ENCODE measurements at places on chromosomes 4 and X.
A peak's percentile ranks its signal among the peaks of the same experiment; 100 is the strongest.

DNA sequence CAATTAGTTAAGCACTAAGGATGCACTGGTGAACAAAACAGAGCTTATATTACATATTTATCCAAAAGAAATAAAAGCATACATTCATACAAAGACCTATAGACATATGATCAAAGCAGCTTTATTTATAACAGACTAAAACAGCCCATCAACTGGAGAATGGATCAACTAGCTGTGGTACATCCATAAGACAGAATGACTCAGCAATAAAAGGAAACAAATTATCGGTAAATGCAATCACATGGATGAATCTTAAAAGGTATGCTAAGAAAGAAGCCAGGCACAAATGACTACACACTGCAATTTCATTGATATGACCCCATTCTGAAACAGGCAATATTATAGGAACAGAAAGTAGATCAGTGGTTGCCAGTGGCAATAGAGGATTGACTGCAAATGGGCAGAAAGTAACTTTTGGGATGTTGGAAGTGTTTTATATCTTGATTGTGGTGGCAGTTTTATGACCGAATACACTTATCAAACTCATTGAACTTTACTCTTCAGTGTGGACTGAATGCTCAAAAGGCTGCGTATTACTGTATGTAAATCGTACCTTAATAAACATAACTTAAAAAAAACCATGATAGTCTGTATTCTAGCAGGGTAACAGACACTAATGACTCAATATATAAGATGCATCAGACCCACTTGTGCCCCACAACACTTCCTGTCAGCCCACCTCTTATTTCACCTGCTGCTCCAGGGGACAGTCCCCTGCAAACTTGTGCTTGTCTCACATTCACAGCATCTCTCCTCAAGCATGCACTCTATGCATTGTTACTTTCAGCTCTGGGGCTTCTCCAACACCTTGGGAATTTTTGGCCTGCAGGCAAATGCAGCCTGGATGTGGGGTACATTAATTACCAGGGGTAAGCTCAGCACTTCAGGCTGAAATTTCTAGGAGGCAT is 59.1 kb downstream of the MID1IP1 start:
- no peak for DNase-seq

- DNase-seq = no peak
Measured at GRCh38 chr4:6901669-6902317, 7.8 kb upstream of the TBC1D14 start.

GRCh38 chr4:121255986-121256750 is 92.0 kb upstream of the TNIP3 start:
- DNase-seq = peak; percentile 81

- DNase-seq = no peak
Measured at GRCh38 chrX:153621949-153622598, 23.1 kb upstream of the CCNQ start.

DNA sequence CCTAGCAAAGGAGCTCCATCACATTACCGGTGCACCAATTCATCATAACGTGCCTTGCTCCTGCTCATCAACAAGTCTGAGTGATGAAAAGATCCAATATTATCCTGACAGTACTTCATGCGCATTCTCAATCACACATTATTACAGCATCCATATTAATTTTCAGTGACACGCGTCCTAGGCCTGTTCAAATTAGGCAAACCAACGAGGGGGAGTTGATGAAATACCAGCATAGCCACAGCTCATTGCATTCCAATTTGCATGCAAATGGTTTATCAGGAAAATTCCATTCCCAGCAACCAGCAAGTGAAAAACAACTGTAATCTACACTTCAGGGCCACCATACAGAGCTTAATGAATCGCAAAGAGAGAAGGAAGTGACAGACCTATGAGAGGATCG is 236.9 kb downstream of the DCLK2 start:
- no peak for DNase-seq

GRCh38 chrX:40154250-40154852 is 56.6 kb upstream of the BCOR start:
- no peak for DNase-seq

GRCh38 chrX:72146527-72146926 is 14.8 kb upstream of the RTL5 start:
- DNase-seq = no peak

GRCh38 chr4:111842336-111842735 is 302.9 kb upstream of the FAM241A start:
- DNase-seq = no peak

DNA sequence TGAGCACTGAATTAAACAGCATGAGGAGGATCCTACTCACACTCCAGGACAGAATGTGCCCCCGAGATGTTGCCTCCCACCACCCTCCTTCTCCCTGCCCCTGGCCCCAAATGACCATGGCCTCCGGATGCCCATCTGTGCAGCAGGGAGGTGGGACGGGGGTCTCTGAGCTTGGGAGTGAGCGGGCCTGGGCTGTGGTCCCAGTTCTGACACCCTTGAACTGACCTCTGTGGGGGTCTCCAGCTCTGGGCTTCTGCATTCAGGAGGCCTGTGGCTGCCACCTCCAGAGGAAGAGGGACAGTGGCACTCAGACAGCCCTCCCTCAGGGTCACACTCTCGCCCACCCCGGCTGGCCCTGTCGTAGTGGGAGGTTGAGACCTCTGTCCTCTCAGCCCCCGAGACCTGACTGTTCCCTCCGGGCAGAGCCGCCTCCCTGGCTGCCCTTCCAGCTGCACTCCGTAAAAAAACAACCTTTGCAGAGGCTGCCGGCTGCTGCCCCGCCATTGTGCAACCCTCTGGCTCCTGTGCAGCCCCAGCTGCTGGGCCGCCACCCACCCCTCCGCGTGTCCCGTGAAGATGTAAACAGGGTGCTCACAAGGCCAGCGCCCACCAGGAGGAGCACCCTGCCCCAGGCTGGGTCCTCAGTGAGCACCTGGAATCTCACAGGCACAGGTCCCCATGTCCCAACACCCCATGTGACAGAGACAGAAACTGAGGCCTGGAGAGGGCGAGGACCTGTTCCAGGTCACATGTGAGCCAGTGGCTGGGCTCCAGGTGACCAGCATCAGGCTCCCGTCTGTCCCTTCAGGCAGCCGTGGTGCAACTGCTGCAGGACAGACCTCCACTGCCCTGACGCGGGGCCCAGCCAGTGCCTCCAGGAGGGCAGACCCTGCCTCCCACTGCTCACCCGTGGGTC is 39.6 kb downstream of the HTRA3 start:
- peak; percentile 43 for DNase-seq

GRCh38 chr4:46211406-46211805 is 87.6 kb upstream of the GABRG1 start:
- no peak for DNase-seq

DNA sequence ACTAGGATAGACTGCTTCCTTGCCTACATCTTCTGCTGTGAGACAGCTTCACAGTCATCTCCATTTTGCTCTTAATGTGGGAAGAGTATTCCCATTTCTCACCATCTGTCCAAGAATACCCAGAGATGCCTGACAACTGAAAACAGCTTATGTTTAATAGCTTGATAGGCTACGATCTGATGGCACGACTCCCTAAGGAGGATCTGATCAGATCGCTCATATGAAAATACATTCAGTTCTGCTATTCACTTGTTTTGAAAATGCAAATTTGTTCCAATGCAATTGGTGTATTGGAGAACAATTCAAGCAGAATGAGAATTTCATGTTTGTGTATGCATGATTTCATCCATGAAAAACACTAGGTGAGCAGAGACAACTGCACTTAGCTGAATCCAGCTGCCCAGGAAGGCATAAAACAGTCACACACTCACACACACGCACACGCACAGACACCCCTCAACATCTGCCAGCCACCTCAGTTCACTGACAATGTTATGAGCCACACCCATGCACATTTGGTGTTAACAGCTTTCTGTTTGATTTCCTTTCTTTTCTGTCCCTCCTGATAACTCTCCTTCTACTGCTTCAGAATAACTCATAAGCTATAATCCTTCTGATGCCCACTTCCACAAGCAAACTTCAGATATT is 29.6 kb downstream of the TRIML1 start:
- DNase-seq = no peak

GRCh38 chrX:86910602-86911311 is 606.8 kb upstream of the KLHL4 start:
- no peak for DNase-seq

GRCh38 chr4:101103381-101104142 is 243.8 kb downstream of the PPP3CA start:
- no peak for DNase-seq

Measured in AG20443 (cell line).